Spleen (tissue), 13 donors: ENCODE measurements at places on chromosomes 3 and 15.

DNA sequence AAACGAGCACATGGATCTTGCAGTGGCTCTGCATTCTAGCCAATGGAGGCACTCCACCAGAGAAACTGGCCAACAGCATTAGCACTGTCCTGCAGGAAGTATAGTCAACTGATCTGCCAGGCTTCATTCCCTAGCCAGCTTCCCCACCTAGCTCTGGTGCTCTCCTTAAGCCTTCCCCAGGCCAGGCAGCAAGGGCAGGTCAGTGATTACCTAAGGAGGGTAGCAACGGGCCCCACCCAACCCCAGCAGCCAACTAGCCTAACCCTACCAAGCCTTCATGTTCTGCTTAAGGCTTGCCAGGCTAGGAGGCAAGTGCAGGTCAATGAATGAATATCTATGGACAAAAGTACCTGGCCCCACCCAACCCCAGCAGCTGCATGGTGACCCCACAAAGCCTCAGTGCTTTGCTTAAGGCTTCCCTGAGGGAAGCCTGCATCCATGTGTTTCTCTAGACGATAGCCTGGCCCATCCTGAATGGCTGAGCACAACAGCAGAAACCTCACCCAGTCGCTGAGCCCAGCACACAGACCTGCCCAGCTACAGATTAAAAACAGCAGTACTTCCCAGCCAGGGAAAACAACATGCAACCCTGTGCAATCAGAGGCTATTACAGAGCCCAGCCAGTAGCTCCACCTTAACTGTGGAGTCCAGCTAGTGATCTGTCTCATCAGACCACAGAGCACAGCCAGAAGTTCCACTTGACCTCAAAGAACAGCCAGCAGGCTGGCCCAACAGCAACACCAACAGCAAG is 28.5 kb downstream of the THBS1 start:
- no peaks in the 10 kb centered on the region for H3K27me3 ChIP-seq
- DNase-seq, result no peak
- no peaks in the 10 kb centered on the region for H3K4me1 ChIP-seq
- no peak overlapping the region for H3K27ac ChIP-seq

DNA sequence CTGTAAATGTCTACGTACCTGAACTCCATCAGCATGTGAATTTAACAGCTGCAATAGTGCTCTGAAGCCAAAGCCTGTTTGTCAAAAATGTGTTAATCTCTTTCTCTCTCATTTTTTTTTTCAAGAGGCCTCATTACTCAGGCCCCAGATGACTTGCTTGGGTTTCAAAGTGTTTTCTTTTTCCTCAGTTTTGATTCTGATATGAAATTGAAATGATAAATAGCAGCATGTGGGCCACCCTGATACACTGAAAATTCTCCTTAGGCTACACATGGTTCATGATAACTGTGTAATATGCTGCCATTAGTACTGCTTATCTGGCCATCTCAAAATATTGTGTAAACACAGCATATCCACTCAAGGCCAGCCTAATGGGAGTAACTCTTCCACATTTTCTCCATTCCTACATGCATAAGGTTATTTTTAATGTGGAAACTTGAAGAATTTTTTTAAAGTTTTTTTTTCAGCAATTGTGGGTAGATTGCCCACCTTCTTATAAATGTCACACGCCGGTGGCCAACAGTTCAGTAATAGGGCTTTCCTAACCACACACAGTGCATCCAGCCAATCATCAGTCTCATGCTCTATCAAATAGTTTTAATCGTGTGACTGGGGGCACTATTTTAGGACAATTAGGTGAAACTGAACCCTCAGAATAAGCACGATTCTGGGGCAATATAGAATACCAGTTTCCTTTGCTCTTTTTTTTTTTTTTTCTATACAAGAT is 13.1 kb upstream of the DENND4A start:
- H3K4me1 ChIP-seq, result no peaks in the 10 kb centered on the region
- peak overlapping the region; percentile 79 for H3K27ac ChIP-seq
- H3K4me3 ChIP-seq, result no peak overlapping the region
- no peak for DNase-seq

GRCh38 chr15:52746162-52746757 is 43.9 kb downstream of the ONECUT1 start:
- H3K27ac ChIP-seq, result no peak overlapping the region
- peaks cover 7% of the 10 kb centered on the region for H3K27me3 ChIP-seq
- H3K36me3 ChIP-seq, result no peaks in the 10 kb centered on the region
- H3K4me3 ChIP-seq, result no peak overlapping the region
- DNase-seq, result no peak
- H3K4me1 ChIP-seq, result no peaks in the 10 kb centered on the region

DNA sequence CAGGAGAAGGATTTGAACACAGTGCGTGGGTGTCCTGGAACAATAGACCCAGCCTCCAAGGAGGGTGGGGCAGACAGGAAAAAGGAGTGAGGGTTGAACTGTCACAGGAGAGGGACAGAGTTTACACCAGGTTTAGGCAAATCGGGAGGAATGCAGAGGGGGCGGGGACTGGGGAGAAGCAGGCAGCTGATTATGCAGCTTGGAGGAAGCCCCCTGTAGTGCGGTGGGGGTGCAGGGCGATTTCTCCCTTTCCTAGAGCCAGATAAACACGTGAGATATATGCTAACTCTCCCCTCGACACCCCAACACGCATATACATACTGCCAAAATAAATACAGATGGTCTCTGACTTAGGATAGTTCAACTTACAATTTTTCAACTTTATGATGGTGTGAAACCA is 108.6 kb upstream of the PRR20G start:
- H3K27ac ChIP-seq, result no peak overlapping the region
- no peaks in the 10 kb centered on the region for H3K36me3 ChIP-seq
- no peaks in the 10 kb centered on the region for H3K4me1 ChIP-seq
- no peaks in the 10 kb centered on the region for H3K27me3 ChIP-seq

- H3K4me3 ChIP-seq, result no peak overlapping the region
- no peaks in the 10 kb centered on the region for H3K27me3 ChIP-seq
- no peak overlapping the region for H3K27ac ChIP-seq
- no peak for DNase-seq
- no peaks in the 10 kb centered on the region for H3K36me3 ChIP-seq
- H3K4me1 ChIP-seq, result no peaks in the 10 kb centered on the region
These were observed 40.5 kb upstream of the CCR4 start for GRCh38 chr3:32910954-32911353.

DNA sequence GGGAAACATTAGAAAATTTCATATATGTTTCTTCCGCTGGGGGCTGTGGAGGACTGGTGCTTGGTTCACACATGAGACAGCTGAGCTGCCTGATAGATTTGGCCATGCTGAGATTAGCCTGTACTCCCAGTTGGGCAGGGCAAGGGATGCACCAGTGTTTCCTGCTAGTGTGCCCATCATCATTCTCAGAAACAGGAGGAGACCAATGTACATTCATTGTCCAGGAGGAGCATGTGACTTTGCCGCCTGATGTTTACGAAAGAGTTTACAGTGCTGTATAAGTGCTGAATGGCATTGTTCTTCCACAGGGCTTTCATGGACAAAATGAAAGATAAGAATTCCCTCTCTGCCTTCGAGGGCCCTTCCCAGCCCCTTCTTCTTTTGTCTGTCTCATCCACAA is 311.1 kb upstream of the THBS1 start:
- no peaks in the 10 kb centered on the region for H3K27me3 ChIP-seq
- H3K4me3 ChIP-seq, result no peak overlapping the region
- no peaks in the 10 kb centered on the region for H3K36me3 ChIP-seq
- H3K27ac ChIP-seq, result no peak overlapping the region
- DNase-seq, result no peak

DNA sequence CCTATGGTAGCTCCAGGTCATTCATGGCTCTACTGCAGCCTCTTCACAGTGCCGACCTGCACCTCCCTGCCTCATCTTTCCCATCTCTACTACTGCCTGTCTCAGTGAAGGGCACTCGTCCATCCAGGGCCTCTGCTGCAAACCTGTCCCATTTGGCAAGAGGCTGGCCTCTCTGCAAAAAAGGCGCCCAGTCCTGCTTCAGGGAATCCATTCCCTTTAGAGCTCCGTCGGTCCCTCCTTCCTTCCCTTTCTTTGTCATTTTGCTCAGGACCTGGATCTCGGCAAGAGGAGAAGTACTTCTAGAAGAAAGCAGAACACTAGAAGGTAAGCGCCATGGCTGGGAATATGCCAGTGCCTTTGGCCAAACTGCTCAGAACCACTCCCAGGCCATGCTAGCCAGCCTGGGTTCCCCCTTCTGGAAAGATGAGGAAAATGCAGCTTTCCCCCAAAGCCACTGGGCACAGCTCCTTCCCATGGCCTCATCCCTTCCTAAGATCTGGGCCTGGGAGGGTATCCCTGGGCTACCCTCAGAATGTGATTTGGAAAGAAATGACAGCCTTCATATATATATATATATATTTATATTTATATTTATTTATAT is 6.4 kb upstream of the ISL2 start:
- H3K4me3 ChIP-seq, result no peak overlapping the region
- peaks cover 2% of the 10 kb centered on the region for H3K4me1 ChIP-seq
- H3K27ac ChIP-seq, result no peak overlapping the region
- DNase-seq, result no peak
- peaks cover 84% of the 10 kb centered on the region for H3K27me3 ChIP-seq

GRCh38 chr3:81728766-81729544 is 32.5 kb downstream of the GBE1 start:
- H3K27ac ChIP-seq, result no peak overlapping the region
- no peaks in the 10 kb centered on the region for H3K27me3 ChIP-seq
- H3K4me3 ChIP-seq, result no peak overlapping the region
- no peaks in the 10 kb centered on the region for H3K36me3 ChIP-seq
- peaks cover 5% of the 10 kb centered on the region for H3K4me1 ChIP-seq

- H3K36me3 ChIP-seq, result no peaks in the 10 kb centered on the region
- DNase-seq, result no peak
- peaks cover 13% of the 10 kb centered on the region for H3K4me1 ChIP-seq
- peak overlapping the region; percentile 38 for H3K4me3 ChIP-seq
These were observed 396 bp downstream of the CHRNB4 start for GRCh38 chr15:78640527-78641101.

DNA sequence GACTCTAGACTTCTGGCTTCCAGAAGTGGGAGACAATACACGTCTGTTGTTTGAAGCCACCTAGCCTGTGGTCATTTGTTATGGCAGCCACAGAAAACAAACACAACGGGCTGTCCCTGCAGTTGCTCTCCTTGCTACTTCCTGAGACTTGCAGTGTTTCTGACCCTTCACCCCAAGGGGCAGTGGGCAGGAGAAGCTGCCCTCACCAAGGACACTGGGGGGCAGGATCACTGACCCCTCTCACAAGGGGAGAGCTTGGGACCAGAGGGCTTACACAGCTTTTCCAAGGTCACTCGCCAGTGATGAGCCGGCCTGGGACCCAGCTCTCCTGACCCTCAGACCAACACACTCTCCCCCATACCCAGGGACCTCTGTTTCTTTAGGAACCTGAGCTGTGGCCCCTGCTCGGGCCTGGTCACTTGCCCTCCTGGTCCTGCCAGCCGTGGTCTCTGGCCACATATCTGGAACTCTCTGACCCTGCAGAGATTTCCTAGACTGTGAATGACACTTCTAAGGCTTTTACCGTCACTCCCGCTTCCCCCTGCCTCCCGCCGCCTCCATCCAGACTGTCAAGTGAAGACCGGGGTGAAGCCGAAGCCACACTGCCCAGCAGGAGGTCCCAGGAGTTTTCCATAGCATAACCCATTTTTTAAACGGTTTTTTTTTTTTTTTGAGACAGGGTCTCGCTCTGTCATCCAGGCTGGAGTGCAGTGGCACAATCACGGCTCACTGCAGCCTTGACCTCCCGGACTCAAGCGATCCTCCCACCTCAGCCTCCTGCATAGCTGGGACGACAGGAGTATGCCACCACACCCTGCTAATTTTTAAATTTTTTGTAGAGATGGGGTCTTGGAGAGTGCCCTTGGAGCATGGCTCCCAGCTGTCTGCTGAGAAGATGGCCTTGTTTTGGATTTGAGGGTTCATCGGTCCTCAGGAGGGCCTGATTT is 4.4 kb downstream of the ATP2B2 start:
- H3K36me3 ChIP-seq, result no peaks in the 10 kb centered on the region
- peaks cover 13% of the 10 kb centered on the region for H3K4me1 ChIP-seq
- H3K27ac ChIP-seq, result no peak overlapping the region
- DNase-seq, result peak; percentile 41
- no peak overlapping the region for H3K4me3 ChIP-seq

DNA sequence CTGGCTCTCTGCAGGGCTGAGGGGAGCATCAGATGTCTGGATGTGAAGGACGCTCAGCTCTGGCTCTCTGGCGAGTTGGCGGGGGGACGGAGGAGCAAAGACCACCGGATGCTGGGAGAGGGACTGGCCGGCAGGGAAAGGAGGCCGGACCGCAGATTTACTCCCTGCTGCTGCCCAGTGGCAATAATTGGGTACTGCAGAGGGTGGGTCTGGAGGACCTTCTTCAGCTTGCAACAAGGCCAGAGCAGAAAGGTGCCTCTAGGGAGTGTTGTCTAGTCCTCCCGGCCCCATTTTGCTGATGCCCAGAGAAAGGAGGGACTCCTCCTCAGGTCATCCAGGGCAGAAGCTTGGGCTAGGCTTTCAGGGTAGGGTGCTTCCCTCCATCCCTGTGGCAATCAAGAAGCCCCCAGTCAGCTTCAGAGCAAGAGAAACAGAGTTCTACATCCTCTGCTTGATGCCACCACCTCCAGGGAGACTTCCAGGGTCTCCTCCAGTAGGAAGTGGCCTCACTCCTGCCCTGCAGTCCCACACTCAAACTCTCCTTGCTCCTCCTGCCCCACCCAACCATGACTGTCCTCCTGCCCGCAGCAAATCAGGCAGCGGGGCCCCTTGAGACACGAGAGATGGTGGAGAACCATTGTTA is 20.3 kb upstream of the CSPG4 start:
- H3K27me3 ChIP-seq, result peaks cover 20% of the 10 kb centered on the region
- peak; percentile 84 for DNase-seq
- H3K4me3 ChIP-seq, result no peak overlapping the region

DNA sequence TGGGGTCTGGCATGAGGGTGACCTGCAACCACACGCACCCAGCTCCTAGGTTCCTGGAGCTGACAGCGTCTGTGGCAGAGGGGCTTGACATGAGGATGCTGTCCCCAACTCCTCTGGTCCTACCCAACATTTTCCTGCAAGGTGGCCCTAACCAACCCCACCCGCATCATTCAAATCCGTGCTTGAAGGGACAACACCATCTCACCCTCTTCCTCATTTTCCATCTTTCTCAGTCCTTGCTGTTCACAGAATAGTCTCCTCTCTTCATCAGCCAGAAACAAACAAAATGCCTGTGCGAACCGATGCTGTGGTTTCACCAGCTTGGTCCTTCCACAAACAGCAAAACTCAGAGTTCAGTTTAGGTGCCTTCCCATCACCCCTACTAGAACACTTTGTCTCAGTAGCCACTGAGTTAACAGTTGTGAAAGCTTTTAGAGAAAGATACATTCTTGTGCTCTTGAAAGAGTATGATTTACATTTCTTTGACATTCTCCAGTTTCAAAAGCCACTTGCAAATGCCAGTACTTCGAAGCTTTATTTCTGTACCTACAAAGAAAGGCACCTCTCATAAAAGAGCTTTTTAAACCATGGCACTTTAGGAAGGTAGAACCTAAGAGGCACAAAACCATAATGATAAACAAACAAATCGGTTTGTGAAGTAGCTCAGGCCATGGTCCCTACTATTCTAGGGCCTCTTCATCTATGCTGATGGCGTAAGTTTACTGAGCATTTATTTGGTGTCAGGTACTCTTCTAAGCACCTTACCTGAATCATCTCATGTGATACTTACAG is 360.1 kb downstream of the SHQ1 start:
- H3K4me3 ChIP-seq, result no peak overlapping the region
- H3K27me3 ChIP-seq, result no peaks in the 10 kb centered on the region
- no peak for DNase-seq
- peaks cover 16% of the 10 kb centered on the region for H3K4me1 ChIP-seq
- H3K27ac ChIP-seq, result no peak overlapping the region
- no peaks in the 10 kb centered on the region for H3K36me3 ChIP-seq

- H3K27ac ChIP-seq, result peak overlapping the region; percentile 51
- peak; percentile 76 for DNase-seq
- no peaks in the 10 kb centered on the region for H3K36me3 ChIP-seq
- H3K27me3 ChIP-seq, result peaks cover 18% of the 10 kb centered on the region
- peaks cover 83% of the 10 kb centered on the region for H3K4me1 ChIP-seq
These were observed 8.5 kb upstream of the PLXND1 start for GRCh38 chr3:129614927-129615363.
